Pancreas (tissue), 10 donors: ENCODE measurements at places on chromosomes 4 and X. TPM values are rescaled to one million over a fixed set of nuclear protein-coding genes. Genes with fewer than 3 reads are reported as not detected.

DNA sequence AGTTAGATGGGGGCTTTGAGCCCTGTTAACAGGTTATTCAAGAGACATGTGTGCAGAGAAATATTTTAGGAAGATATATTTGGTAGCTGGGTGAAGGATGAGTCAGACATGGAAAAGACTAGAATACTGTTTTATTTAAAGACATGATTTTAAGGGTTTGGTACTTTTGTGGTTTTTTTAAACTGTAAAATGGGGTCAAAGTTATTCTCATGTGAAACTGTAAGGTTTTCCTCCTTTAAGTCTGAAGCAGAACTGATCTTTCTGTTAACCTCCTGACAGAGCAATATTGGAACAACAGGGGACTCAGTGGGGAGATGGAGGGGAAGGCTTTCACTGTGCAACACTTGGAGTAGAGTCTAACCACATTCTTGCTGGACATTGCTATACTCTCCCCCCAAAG, 112.4 kb upstream of the LSM6 start:
- no peak for DNase-seq

GRCh38 chr4:7511525-7511924, 76.8 kb upstream of the PSAPL1 start:
- DNase-seq = no peak

DNA sequence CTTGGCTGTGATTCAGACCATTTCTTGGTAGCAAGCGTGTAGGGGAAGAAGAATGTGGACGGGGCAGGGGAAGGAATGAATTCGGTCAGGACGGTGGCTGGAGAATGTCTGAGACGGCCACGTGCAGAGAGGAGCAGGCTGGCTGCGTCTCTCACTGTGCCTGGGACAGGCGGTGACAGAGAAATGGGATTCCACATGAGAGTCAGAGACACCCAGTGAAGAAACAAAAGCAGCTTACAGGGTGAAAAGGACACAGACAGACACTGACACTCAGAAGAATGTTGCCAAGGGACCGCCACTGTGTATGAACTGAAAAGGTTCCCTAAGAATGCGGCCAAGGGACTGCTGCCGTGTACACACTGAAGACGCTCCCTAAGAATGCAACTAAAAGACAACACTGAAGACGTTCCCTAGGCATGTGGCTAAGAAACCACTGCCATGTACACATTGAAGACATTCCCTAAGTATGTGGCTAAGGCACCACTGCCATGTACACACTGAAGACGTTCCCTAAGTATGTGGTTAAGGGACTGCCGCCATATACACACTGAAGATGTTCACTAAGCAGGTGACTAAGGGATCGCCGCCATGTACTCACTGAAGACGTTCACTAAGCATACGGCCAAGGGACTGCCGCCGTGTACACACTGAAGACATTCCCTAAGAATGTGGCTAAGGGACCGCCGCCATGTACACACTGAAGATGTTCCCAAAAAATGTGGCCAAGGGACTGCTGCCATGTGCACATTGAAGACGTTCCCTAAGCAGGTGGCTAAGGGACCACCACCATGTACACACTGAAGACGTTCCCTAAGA, 49.1 kb downstream of the DHRSX start:
- DNase-seq = peak; percentile 23

GRCh38 chr4:32551943-32552342, 1831.8 kb downstream of the PCDH7 start:
- no peak for DNase-seq

DNA sequence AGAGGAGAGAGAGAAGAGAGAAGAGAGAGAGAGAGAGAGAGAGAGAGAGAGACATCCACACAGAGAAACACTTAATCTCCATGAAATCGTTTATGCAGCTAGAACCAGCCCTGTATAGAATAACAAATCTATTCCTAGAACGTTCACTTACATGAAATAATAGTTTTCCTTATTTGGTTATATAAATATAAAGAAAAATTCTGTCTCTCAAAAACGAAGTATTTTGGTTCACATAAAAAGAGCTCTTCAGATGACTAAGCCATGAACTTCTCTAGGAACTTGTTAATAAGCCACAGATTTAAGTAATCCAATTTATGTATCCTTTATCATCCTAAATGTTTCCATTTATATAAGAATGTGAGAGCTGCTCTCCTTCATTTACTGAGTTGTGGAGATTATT, 1315.1 kb upstream of the PCDH7 start:
- DNase-seq = no peak

DNA sequence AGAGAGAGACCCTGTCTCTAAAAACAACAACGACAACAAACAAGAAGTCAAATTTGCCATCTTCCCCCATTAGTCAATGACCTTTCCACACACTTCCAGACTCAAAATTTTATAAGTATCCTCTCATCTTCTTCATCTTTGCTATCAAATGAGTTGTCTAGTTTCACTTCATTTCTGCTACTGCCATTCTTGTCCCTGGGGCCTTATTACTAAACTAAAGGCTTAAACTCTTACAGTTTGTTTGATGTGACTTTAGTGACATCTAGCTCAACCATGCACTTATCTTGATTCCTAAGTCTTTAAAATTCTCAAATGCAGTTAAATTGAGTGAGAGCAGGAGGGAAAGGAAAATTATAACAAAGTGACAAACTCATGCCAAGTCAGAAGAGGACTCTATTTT, 271.8 kb upstream of the GK2 start:
- no peak for DNase-seq

- DNase-seq = no peak
Measured at GRCh38 chrX:2863646-2864045, 34.9 kb downstream of the GYG2 start.

- no peak for DNase-seq
Measured at GRCh38 chr4:8289151-8289750, 19.7 kb downstream of the HTRA3 start.

GRCh38 chrX:150212672-150213480, 150.2 kb upstream of the MAMLD1 start:
- DNase-seq = peak; percentile 14

The MSX1 gene
- 0.51 TPM for total RNA-seq

The SLC25A5 gene
- total RNA-seq = 462 TPM

The RGN gene
- total RNA-seq = 30.1 TPM

The FATE1 gene
- total RNA-seq = not detected

The GCNA gene
- 0.90 TPM for total RNA-seq

The RAB9B gene
- 0.95 TPM for total RNA-seq

The FAM47E gene
- total RNA-seq = 8.3 TPM

The FAM9B gene
- not detected for total RNA-seq

The SSX4 gene
- total RNA-seq = not detected
